GM23338 (cell line): ENCODE measurements at places on chromosomes 3 and 15. TPM values are rescaled to one million over a fixed set of nuclear protein-coding genes. Genes with fewer than 3 reads are reported as not detected.

- DNase-seq = no peak
These were observed 43.9 kb downstream of the TJP1 start for GRCh38 chr15:29778382-29778781.

GRCh38 chr3:140053794-140054193 lies 118.8 kb downstream of the CLSTN2 start:
- no peak for DNase-seq

PLXNB1 gene
- polyA plus RNA-seq = 49.0 and 49.3 TPM in 2 replicates

PPM1M gene
- 2.2 and 2.8 TPM in 2 replicates for polyA plus RNA-seq

GRCh38 chr3:46731795-46732194 lies 14.1 kb upstream of the PRSS50 start:
- no peak for DNase-seq

DNA sequence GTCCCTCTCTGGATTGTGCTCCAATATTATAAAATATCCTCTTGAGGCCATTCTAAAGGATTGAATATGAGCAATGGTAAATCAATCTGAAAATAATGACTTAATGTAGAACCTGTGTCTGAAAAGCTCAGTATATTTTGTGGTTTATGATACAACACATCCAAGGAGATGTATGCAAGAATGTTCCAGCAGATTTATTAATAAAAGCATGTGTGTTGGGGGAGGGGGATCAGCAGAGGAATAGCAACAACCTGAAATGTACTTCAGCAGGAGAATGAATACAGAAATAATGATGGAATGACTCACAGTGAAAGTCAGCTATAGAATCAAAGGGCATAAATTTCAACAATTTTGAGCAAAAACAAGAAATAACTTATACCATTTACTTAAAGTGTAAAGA lies 56.7 kb upstream of the NUDT16 start:
- no peak for DNase-seq

GRCh38 chr3:156109989-156110388 lies 10.4 kb upstream of the KCNAB1 start:
- no peak for DNase-seq

SOX2 gene
- polyA plus RNA-seq = 105 and 117 TPM in 2 replicates

NANOGP8 gene
- 8.5 and 9.2 TPM in 2 replicates for polyA plus RNA-seq

DNA sequence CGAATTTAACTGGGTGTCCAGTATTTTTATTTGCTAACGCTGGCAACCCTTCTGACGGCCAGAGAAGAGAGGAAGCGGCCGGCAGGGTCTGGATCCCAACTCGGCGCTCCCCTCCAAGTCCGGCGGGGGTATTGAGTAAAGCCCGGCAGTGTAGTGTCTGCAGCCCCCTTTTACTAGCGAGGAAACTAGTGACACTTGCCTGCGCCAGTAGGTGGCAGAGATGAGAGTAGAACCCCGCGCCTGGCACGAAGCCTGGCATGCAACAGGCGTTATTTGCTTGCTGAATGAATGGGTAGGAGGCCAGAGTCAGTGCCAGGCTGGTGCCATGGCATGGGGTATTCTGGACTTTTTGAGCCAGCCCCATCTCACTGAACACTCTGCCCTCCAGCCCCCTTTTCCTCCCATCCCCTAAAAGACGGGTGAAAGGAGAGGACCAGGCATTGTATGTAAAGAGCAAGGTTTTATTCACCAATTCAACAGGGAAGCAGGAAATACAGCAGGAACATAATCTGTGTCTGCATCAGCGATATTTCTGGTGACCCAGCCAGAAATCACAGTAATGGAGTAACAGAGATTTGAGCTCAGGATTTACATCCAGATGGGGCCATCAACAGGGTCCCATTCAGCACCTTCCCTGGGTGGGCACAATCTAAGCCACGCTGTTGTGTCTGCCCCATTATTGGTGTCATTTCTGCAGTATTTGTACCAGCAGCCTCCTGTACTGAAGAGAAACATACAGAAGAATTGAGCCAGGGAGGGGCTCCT lies 788 bp upstream of the WDR73 start:
- DNase-seq = peak; percentile 94

DNA sequence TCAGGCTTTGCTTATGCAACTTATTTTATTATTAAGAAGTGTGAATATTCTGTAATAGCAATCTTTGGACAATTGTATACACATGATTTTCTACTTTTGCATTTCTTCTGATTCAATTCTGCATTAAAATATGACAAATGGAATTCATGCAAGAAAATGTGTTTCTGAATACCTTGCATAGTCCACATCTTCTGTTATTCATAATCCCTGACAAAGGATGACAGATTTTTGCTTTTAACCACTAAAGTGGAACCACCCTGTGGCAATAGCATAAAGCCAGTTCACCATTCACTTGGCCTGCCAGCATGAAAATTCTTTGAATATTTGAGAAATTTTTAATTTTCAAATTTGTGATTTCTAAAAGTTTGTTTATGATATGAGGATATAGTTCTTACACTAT lies 397.0 kb downstream of the ROBO2 start:
- DNase-seq = no peak

LTK gene
- polyA plus RNA-seq = 0.40 TPM in 1 of 2 replicates, not detected in the other

- DNase-seq = peak; percentile 2
These were observed 1038.8 kb upstream of the EPHA6 start for GRCh38 chr3:95775486-95776094.

KLHDC8B gene
- 4.7 and 5.5 TPM in 2 replicates for polyA plus RNA-seq

DNA sequence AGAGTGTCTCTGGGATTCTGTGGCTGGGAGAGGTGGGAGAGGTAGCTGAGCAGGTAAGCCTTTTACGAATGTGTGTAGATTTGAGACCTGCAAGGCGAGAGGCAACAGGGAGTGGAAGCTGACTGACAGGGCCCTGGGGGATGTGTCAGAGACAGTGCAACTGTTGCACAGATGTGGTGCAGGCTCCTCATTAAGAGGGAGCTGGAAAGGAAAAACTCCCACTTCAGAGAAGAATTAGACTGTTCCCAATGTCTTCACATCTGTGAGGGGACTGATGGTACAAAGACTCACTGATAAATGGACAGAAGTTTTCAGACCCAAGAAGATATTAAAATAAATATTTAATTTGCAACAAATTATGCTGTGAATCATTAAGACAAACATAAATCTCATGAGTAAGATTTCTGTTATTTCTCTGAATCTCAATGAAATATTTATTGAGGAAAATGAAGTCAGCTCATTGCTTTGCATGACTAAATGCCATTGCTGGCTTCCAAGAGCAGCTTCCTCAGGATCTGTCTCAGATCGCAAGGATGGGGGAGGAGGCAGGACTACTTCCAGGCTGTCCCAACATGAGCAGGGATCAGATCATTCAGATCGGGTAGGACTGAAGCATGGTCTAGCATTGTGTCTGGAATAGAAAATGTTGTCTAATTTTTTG lies 127.3 kb upstream of the ROPN1 start:
- DNase-seq = no peak

DNA sequence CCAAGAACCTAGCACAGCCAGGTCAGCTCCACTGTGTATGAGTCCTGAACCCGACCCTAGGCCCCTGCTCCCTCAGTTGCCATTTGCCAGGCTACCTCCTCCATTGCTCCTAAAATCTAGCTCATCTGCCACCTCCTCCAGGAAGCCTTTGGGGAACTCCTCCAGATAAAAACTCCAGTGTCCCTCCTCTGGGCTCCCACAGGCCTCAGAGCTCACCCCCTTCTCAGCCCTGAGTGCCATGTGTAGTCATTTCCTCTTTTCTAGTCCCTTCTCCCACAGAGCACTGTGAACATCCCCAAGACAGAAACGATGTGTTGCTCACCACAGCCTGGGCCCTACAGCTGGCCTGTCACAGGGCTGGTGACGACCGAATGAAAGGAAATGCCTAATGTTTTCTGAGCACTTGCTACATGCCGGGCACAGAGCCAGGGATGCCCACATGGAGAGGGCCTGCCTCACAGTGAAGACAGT lies 61.0 kb downstream of the IQSEC1 start:
- DNase-seq = no peak

GRCh38 chr3:52827441-52827840 lies 3.0 kb downstream of the ITIH4 start:
- DNase-seq = no peak

DNA sequence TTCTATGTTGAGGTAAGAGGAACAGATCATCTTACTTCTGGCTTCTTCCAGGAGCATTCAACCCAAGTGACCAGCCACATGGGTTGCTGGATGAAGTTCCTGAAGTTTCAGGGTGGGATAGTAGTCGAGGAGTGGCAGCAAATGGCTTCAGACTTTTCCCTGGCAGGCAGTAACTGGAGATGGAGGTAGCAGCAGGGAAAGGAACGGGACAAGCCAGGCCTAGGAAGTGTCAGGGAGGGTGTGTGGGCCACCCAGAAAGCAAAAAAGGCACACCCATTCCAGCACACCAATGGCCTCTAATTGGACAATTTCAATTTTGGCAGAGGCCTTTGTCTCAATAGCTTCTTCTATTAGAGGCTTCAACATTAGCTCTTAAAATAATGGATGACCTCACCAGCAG lies 498.6 kb upstream of the ATP11B start:
- DNase-seq = no peak

GRCh38 chr3:185172086-185173049 lies 19.5 kb upstream of the C3orf70 start:
- peak; percentile 27 for DNase-seq

- no peak for DNase-seq
These were observed 1076.9 kb upstream of the CFAP20DC start for GRCh38 chr3:60126511-60127304.

- DNase-seq = no peak
These were observed 2.2 kb downstream of the SMAD6 start for GRCh38 chr15:66704019-66704802.

GRCh38 chr15:34047893-34048775 lies 9.1 kb upstream of the AVEN start:
- no peak for DNase-seq

THAP10 gene
- 4.5 and 8.2 TPM in 2 replicates for polyA plus RNA-seq

HES1 gene
- polyA plus RNA-seq = 59.3 and 60.8 TPM in 2 replicates

DNA sequence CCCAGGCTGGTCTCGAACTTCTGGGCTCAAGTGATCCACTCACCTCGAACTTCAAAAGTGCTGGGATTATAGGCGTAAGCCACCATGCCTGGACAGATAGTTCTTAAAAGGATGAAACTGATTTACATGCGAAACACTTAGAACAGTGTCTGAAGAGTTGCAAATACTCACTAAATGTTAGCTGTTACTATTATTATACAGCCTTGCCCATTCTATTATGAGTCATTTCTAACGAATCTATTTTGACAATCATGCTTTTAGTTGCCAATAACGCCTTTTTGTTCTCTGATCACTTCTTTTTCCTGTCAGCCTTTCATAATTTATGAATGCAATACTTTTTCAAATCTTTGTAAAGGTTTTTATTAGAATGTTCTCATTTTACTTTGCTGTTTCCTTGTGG lies 112.7 kb downstream of the SNRK start:
- no peak for DNase-seq

DNA sequence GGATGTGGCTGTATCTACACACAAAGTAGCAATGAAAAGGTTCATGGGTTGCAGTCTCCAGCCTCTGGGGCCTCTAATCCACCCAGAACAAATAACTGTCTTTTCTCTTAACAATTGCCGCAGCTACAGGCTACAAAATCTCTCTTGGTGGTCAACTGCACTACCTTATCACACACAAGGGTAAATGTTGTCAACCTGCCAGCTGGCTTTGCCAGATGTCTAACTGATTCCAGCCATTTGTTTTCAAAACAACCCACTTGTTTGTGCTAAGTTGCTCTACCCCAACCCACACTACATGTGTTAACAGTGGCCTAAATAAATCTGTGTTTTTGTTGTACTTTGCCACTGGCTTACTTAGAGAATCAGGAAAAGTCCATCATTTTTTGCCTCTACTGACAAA lies 447.3 kb downstream of the TAFA4 start:
- no peak for DNase-seq

GRCh38 chr3:14175383-14176037 lies 2.9 kb downstream of the XPC start:
- no peak for DNase-seq

GRCh38 chr3:157527131-157527881 lies 24.1 kb upstream of the VEPH1 start:
- no peak for DNase-seq

GRCh38 chr15:96703794-96704550 lies 373.5 kb downstream of the NR2F2 start:
- DNase-seq = no peak

PLCH1 gene
- 7.1 and 8.1 TPM in 2 replicates for polyA plus RNA-seq
